ENCODE measurements at places on chromosomes 3 and 15. TPM values are rescaled to one million over a fixed set of nuclear protein-coding genes. Genes with fewer than 3 reads are reported as not detected.

TMEM202 gene
- not detected for total RNA-seq

TMEM212 gene
- total RNA-seq: not detected

SLC38A3 gene
- 0.53 TPM for total RNA-seq

RPP25 gene
- total RNA-seq: 33.1 TPM

ITIH4 gene
- total RNA-seq: 2.7 TPM

ANKUB1 gene
- total RNA-seq: not detected

AGBL1 gene
- total RNA-seq: not detected

CHDH gene
- not detected for total RNA-seq

ISL2 gene
- 2.9 TPM for total RNA-seq

ESYT3 gene
- total RNA-seq: 0.38 TPM

SNTN gene
- total RNA-seq: not detected

CCR8 gene
- not detected for total RNA-seq

CSTA gene
- not detected for total RNA-seq

ZKSCAN7 gene
- not detected for total RNA-seq

FRMD5 gene
- total RNA-seq: 14.9 TPM

CMTM8 gene
- 2.7 TPM for total RNA-seq

ARL14 gene
- total RNA-seq: 0.24 TPM

MOBP gene
- not detected for total RNA-seq

CA12 gene
- total RNA-seq: 0.57 TPM

PCSK6 gene
- total RNA-seq: 1.5 TPM

C2CD4A gene
- total RNA-seq: not detected

HHATL gene
- not detected for total RNA-seq

MAGEL2 gene
- total RNA-seq: 0.15 TPM

SEC61A1 gene
- total RNA-seq: 150 TPM

OR5K1 gene
- total RNA-seq: not detected

TSPAN3 gene
- 142 TPM for total RNA-seq

CHRNB4 gene
- not detected for total RNA-seq

GREM1 gene
- total RNA-seq: not detected

GUCA1C gene
- not detected for total RNA-seq

GOLGA8R gene
- 0.19 TPM for total RNA-seq

HYAL3 gene
- total RNA-seq: 8.4 TPM

MUSTN1 gene
- not detected for total RNA-seq

RPP14 gene
- 19.6 TPM for total RNA-seq

SNUPN gene
- 28.7 TPM for total RNA-seq

NR1I2 gene
- total RNA-seq: not detected

MCF2L2 gene
- total RNA-seq: 0.38 TPM

IDH3A gene
- 62.7 TPM for total RNA-seq

ROPN1 gene
- total RNA-seq: 3.0 TPM

TTC14 gene
- total RNA-seq: 13.2 TPM

GABRR3 gene
- not detected for total RNA-seq

PARL gene
- 31.1 TPM for total RNA-seq

WDR93 gene
- total RNA-seq: not detected

RSRC1 gene
- total RNA-seq: 63.8 TPM

MAP6D1 gene
- 1.0 TPM for total RNA-seq

LIPC gene
- 0.08 TPM for total RNA-seq

PARP16 gene
- total RNA-seq: 9.1 TPM

CAV3 gene
- total RNA-seq: not detected

SLC2A2 gene
- total RNA-seq: not detected

SPINK8 gene
- total RNA-seq: not detected
